ENCODE measurements at places on chromosomes 12 and 14.

DNA sequence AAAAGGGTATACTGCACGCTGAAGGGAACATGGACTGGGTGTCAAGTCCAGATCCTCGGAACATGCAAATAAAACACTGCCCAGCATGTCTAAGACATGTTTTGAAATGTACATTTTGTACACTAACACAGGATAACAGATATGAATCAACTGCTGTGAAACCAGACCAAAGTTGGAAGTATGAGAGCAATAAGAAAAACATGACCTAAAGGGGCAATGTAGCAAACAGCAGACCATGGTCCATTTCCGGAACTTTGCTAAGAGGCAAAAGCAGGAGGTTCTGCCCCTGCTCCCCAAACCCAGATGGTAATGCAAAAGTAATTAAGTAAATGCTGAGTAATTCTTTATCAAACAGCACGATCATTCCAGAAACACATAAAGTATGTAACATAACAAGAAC, 125.2 kb downstream of the SLC25A21 start:
- no peak for DNase-seq

DNA sequence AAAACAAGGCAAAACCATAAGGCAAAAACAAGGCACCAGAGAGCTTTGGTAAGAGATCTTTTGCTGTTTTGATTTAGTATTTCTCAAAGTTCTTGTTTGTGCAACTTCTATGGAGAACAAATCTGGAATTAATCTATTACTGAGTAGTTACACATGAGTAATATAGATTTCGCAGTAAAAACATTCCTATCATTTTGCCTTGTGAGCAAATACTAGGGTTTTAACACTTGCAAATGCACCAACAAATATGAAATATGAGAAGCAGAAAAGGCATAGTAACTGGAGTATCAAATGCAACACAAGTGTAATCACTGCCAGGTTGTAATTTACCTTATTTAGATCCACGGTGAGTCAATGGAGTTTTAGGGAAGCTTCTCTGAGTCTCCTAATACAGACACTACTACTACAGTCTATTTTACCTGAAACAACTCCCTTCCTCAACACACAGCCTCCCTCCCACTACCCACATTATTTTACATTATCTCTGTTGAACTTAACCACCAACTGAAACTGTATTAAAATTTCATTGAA, 324.1 kb downstream of the FLRT2 start:
- DNase-seq: no peak

DNA sequence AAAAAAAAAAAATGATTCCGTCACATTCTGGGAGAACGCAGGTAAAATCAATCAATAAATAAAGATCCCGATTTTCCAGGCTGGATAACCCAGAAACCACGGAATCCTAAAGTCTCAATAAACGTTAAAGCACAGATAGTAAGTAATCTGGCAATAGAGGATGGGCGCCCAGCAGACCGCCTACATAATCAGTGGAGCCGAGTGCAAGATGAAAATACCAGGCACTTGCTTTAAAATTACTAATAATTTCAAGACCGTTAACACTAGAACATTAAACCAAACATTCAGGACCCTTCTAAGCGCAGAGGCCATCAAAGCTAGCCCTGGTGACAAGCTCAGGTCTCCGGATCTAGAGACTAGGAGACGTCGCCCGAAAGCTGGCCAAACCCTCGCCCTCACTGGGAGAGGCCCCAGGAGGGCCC, 1.2 kb upstream of the DCAF11 start:
- no peak for DNase-seq

- DNase-seq: no peak
These were observed 70.7 kb downstream of the NOVA1 start for GRCh38 chr14:26527095-26527494.

- no peak for DNase-seq
These were observed 311.8 kb downstream of the TMTC2 start for GRCh38 chr12:82998509-82998908.

- no peak for DNase-seq
These were observed 8.5 kb upstream of the FKBP11 start for GRCh38 chr12:48933664-48934311.

- DNase-seq: no peak
These were observed 8.5 kb upstream of the PLEKHH1 start for GRCh38 chr14:67524634-67524963.

- DNase-seq: no peak
These were observed 145.3 kb downstream of the ETV6 start for GRCh38 chr12:11794751-11795150.

- no peak for DNase-seq
These were observed 51.6 kb upstream of the C14orf180 start for GRCh38 chr14:104527857-104528459.

GRCh38 chr12:3815094-3815766, 58.0 kb downstream of the PARP11 start:
- DNase-seq: no peak

- no peak for DNase-seq
These were observed 43.3 kb upstream of the NT5DC3 start for GRCh38 chr12:103884316-103884715.

- DNase-seq: peak; percentile 90
These were observed 51.5 kb upstream of the RAP1B start for GRCh38 chr12:68559246-68559645.

GRCh38 chr14:38880643-38881524, 222.2 kb downstream of the SEC23A start:
- no peak for DNase-seq

DNA sequence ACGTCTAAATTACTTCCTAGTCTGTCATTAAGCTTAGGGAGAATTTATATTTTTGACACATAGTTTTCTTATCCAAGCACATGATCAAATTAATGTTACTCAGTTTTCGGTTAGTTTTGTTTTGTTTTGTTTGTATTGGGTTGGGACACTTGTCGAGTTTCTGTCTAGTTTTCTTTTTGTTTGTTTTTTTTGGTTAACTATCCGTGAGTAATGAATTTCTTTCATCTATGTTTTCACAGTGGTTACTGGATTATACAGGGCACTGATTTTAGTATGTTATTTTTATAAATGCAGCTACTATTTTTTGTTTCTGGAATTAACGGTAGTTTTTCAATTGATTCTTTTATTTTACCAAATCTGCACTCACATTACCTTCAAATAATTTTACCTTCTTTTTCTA, 2.7 kb downstream of the KLRF1 start:
- no peak for DNase-seq

DNA sequence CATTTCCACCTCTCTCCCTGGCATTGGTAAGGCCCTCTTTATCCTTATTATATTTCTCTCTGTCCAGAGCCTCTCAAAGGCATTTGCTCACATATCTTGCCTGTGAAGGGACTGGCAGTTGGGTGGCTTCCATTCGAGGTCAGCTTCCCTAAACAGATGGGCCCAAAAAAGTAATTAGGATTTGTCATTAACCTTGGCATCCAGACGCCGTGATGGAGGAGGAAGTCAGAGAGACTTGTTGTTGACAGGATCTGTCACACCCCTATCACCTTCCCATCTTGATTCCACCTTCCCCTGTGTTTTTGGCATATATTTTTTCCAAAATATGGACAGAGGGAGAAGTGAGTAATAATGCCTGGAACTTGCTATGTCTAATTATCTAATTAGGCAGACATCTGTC, 54.0 kb upstream of the OAS1 start:
- no peak for DNase-seq

DNA sequence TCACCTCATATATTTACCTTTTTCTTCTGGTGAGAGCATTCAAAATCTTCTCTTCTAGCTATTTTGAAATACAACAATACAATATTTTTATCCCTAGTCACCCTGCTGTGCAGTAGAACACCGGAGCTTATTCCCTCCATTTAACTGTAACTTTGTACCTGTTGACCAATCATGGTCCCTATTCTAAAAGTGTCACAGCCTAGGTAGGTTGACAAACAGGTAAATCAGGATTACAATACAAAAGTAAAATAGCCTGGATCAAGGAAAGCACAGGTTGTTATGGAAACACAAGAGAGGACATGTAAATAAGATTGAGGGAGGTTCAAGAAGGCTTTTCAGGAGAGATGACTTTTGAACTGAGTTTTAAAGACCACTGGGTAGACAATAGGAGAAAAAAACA, 670.9 kb downstream of the DIO2 start:
- no peak for DNase-seq

- no peak for DNase-seq
These were observed 38.1 kb upstream of the PCED1B start for GRCh38 chr12:47041327-47041726.

DNA sequence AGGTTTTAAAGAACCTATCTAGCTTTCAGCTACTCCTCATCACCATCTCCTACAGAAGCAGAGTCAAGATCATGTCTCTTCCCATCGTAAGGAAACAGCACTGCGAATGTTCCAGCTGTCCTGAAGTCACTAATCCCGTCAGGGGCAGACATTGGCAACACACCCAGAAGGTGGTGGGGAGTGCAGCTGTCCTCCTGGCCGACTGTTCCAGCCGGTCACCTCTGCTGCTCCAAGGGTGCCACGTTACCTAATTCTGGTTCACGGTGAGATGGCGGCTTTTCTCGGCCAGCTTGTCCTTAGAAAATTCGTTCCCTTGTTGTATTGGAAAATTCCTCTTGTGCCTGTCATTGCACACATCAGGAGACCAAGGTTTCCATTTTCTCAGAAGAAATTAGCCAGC, 196.2 kb downstream of the ZFP36L1 start:
- DNase-seq: no peak

DNA sequence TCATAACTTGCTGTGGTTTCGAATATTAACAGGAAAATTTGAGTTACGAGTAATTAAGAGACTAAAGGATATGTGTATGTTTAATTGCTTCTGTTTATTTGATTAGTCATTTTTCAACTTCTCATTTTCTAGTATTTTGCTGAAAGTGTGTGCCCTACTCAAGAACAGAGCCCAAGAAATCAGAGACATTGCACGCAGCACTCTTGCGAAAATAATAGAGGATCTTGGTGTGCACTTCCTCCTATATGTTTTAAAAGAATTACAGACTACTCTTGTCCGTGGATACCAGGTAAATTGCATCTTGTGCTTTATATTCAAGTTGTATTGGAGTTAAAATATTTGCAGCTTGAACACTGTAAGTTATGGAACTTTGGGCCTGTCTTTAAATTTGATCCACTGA, 50.8 kb downstream of the ARL1 start:
- no peak for DNase-seq

DNA sequence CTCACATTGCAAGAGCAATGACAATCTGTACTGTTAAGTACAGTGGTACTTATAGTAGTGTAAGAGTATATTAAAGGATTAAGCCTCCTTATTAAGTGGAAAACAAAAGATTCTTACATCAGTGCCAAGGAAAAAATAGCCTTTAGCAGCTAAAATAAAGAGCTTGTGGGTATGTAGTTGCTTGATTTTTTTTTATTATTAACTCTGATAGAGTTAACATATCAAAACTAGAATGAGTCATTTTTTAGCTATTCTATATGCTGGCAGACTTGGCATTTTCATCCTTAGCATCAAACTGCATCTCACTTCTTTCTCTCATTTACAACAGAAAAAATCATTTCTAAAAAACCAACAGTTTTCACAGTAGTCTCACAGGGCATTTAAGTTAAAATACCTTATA, 86.5 kb downstream of the ATP2B1 start:
- DNase-seq: no peak

DNA sequence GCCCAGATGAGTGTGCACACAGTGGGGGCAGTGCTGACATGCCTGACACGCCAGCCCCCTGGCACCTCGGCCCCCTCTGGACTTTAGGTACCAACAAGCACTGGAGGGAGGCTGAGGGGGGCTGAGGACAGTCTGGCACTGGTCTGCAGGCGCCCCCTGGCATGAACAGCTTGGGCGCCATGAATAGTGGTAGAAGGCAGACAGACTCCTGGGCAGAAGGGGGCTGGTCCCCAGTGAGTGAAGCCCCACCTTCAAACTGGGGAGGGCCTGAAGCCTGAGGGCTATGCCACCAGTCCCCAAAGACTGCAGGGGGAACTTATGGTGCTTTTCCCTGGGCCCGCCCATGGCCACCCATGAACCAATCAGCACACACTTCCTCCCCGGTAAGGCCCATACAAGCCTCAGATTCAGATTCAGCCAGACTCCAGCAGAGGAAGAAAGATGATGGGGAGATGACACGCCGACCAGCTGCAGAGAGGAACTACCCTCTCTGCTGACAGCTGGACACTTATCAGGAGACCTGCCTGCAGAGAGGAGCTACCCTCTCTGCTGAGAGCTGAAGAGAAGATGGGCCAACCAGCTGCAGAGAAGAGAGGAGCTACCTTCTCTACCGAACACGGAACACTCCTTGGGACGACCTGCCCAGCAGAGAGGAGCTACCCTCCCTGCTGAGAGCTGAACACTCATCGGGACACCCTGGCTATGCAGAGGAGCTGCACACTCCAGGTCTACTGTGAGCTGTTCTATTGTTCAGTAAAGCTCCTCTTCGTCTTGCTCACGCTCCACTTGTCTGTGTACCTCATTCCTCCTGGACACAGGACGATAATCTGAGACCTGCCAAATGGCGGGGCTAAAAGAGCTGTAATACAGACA, 324.5 kb downstream of the PCNX1 start:
- DNase-seq: no peak

DNA sequence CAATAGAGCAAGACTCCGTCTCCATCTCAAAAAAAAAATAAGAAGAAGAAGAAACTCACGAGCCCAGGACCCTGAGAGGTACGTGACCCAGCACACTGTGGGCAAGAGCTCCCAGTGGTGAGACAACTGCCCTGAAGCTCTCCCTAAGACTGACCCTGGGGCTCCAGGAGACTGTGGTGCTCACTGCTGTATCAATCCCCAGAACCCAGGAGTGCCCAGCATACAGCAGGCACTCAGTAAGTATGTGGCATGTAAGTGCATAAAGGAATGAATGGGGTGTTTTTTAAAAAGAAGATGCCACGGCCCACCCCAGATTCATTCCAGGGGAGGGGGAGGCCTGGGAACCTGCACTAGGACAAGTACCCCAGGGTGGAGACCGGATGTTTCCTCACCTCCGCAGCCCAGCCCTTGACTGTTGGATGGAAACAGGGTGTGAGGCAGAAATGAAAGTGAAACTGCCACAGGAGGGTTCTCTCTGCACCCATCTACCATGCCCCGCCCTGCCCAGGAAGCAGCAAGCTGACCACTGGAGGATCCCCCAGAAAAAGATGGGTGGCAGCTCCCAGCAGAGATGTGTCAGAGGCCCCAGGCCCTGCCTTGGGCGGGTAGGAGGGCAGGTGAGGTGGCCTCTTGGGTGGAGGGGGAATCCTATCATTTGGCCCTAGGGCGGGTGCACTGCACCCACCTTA, 12.2 kb downstream of the ITPK1 start:
- no peak for DNase-seq

DNA sequence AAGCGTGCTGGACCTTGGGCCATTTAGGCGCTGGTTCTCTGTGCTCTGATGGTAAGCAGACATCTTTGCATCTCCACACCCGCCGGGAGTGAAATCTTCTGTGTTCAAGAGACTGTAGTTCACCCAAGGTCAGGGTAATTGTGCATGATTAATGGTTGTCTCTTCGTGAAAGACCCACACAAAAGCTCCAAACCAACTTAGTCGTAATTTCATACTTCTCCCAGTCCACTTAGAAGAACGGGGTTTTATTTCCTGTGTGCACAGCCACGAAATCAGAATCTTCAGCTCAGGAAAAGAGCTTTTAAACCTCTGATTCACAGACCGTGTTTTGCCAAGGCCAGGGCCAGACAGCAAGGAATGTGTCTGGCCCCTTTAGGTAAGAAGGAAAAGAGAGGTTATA, 640.9 kb downstream of the MED13L start:
- DNase-seq: no peak

GRCh38 chr12:80858356-80858755, 79.4 kb downstream of the LIN7A start:
- no peak for DNase-seq

- no peak for DNase-seq
These were observed 614 bp upstream of the MARK3 start for GRCh38 chr14:103384450-103385151.

Measured in keratinocyte (primary cell).